Temporal lobe (tissue), 4 donors: ENCODE measurements at places on chromosomes 2 and 18. TPM values are rescaled to one million over a fixed set of nuclear protein-coding genes. Genes with fewer than 3 reads are reported as not detected.

AQP12B gene
- total RNA-seq = not detected

TNS1 gene
- total RNA-seq = 7.1 TPM

CD207 gene
- total RNA-seq = not detected

GKN2 gene
- total RNA-seq = 0.25 TPM

INHBB gene
- total RNA-seq = 4.9 TPM

RFTN2 gene
- total RNA-seq = 18.7 TPM

TCF23 gene
- not detected for total RNA-seq

EMILIN2 gene
- total RNA-seq = 3.0 TPM

ANKRD23 gene
- total RNA-seq = 5.2 TPM

STPG4 gene
- 0.49 TPM for total RNA-seq

MZT2A gene
- total RNA-seq = 37.9 TPM

PCARE gene
- total RNA-seq = under 0.01 TPM

PFN4 gene
- 0.98 TPM for total RNA-seq

SLC11A1 gene
- 2.0 TPM for total RNA-seq
